ENCODE measurements at places on chromosomes 5 and 9. TPM values are rescaled to one million over a fixed set of nuclear protein-coding genes. Genes with fewer than 3 reads are reported as not detected.
A peak's percentile ranks its signal among the peaks of the same experiment; 100 is the strongest.

DNA sequence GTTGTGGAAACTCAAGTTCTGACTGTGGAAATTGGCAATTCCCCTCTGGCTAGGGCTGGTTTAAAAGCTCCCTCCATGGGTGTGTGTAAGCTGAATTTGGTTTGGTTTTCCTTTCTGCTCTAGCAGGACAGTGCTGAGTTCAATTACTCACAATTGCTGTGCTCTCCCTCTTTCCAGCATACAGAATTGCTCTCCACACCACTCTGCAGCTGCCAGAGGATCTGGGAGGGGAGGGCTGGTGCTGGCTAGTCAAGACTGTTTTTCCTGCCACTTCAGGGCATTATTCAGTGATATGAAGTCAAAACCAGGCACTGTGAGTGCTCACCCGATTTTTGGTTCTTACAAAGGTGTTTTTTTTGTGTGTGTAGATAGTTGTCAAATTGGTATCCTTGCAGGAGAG lies 336.9 kb upstream of the SLC24A2 start:
- no peak overlapping the region for H3K4me3 ChIP-seq
- no peaks in the 10 kb centered on the region for H3K27me3 ChIP-seq
- no peaks in the 10 kb centered on the region for H3K36me3 ChIP-seq
- no peaks in the 10 kb centered on the region for H3K4me1 ChIP-seq
- H3K27ac ChIP-seq: no peak overlapping the region
- DNase-seq: no peak

- H3K4me3 ChIP-seq: no peak overlapping the region
- no peaks in the 10 kb centered on the region for H3K4me1 ChIP-seq
- H3K36me3 ChIP-seq: no peaks in the 10 kb centered on the region
These were observed 36.1 kb downstream of the CAAP1 start for GRCh38 chr9:26856413-26857032.

Gene PCDHGB3
- total RNA-seq: 0.10 TPM

- H3K27ac ChIP-seq: no peak overlapping the region
- peaks cover 2% of the 10 kb centered on the region for H3K27me3 ChIP-seq
- no peaks in the 10 kb centered on the region for H3K4me1 ChIP-seq
- H3K36me3 ChIP-seq: no peaks in the 10 kb centered on the region
- no peak for DNase-seq
These were observed 197.9 kb upstream of the ADAMTS16 start for GRCh38 chr5:4941957-4942830.

- H3K4me1 ChIP-seq: no peaks in the 10 kb centered on the region
- no peak overlapping the region for H3K4me3 ChIP-seq
- DNase-seq: no peak
- H3K36me3 ChIP-seq: no peaks in the 10 kb centered on the region
These were observed 31.4 kb downstream of the AHRR start for GRCh38 chr5:352639-353611.

DNA sequence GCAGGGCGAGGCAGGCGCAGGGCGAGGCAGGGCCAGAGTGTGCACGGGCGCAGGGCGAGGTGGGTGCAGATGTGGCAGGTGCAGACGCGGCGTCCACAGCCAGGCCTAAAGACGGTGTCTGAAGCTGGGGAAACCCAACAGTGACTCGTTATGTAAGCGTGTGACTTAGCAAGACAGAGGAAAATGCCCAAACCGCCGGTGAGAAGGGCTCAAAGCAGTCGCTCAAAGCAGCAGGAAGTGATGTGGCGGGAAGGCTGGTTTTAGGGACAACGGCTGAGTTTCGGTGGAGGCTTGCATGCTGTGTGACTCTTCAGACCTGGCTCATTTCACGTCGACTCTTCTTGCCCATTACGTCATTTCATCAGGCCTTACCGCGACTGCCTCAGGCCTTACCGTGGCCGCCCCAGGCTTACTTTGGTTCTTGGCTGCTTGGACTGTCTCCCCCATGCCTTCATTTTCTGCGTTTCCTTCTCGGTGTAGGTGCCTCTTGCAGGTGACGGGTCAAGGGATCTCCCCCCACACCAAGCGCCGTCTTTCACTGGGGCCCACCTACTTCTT lies 50.5 kb upstream of the EXOC3 start:
- H3K4me3 ChIP-seq: no peak overlapping the region
- H3K4me1 ChIP-seq: peaks cover 21% of the 10 kb centered on the region
- DNase-seq: peak; percentile 31
- peak overlapping the region; percentile 38 for H3K27ac ChIP-seq
- no peaks in the 10 kb centered on the region for H3K27me3 ChIP-seq

Gene RICTOR
- 43.2 TPM for total RNA-seq

Gene UBE2B
- total RNA-seq: 97.1 TPM
